ENCODE measurements at places on chromosomes 13 and 19.

- no peak for DNase-seq
These were observed 142.1 kb downstream of the KDM4B start for GRCh38 chr19:5111051-5111450.

DNA sequence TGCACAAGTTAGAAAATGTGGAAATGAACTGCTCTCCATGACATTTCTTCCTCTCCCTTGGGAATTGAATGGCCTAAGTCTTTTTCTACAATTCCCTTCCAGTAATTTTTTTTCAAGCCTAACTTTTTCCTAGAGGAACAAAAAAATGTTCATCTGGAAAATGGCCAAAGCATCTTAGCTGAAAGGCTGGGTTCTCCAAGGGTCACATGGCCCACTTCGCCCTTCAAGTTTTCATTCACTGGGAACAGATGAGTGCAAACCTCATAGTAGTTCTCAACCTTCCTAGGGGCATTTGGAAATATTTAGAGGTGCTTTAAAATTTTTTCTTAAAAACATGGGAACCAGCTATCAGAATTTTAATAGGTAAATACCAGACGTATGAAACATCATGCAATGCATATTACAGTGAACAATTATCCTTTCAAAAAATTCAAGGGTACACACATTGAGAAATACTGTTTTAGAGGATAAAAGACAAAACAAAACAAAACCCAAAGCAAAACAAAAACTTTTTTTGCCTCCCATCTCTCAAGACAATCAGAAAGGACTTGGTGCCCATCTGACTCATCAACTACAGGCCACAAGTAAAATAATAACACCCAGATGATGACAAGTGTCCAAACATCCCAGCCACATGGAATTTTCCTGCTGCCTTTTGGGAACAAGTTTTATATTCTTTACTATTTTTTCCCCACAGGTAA is 208.8 kb downstream of the SLITRK6 start:
- no peak for DNase-seq

DNA sequence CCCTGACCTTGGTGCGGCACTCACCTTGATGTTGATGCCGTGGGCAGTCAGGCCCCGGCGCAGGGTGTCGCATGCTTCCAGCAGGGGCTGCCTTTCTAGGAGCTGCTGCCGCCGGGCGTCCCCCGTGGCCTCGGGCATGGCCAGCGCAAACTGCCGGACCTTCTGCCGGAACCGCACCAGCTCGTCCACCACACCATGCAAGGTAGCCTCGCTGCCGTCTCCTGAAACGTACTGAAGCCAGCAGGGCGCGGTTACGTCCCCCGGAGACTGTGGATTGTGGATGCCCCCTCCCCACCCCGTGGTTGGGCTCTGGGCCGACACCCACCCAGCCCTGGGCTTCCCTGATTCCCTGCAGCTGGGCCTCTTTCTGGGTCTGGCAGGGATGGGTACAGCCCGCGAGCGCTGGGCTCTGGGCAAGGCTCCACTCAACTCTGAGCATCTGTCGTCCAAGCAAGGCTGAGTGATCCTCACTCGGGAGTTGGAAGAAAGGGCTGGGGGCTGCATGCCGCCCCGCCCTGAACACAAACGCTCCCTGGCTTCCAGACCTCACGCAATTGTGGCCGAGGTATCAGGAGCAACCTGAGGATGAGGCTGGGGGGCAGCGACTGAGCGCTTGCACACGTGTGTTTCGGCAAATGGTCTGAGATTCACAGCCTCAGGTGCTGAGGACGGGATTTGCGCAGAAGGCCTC is 27.1 kb downstream of the NAXD start:
- no peak for DNase-seq

DNA sequence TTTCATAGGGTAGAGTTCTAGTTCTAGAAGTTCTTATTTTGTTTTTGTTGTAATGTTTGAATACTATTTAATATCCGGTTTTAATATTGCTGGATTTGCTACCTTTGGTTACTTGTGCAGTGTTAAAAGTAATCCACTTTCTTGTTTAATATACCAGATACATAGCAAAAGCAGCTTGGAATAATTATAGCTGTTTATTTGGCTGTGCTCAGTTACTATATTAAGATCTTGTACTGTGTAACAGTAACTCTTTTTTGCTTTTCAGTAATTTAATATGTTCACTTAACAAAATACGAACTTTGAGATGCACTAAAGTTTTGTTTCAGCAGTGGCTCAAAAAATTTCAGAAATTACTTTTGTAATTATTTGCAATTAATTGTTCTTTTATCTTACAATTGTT is 50.9 kb downstream of the AKAP11 start:
- DNase-seq: no peak

- no peak for DNase-seq
These were observed 9.2 kb upstream of the CEACAM18 start for GRCh38 chr19:51469162-51469561.
